Inflammatory macrophage (primary cell): ENCODE measurements at places on chromosomes 2 and 18.

DNA sequence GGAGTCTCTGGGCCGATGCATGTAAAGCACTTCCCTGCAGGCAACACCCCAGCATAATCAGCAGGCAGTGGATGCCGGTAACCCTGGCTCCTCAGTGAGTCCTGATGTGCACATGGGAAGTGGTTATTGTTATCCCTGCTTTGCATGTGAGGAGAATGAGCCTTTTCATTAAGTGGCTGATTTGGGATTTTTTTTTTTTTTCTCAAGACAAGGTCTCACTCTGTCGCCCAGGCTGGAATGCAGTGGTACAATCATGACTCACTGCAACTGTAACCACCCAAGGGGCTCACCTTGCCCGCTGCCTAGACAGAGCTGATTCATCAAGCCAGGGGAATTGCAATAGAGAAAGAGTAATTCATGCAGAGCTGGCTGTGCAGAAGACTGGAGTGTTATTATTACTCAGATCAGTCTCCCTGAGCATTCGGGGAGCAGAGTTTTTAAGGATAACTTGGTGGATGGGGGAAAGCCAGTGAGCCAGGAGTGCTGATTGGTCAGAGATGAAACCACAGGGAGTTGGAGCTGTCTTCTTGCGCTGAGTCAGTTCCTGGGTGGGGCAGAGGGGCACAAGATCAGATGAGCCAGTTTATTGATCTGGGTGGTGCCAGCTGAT lies 95.4 kb downstream of the SOCS6 start:
- no peak for DNase-seq

DNA sequence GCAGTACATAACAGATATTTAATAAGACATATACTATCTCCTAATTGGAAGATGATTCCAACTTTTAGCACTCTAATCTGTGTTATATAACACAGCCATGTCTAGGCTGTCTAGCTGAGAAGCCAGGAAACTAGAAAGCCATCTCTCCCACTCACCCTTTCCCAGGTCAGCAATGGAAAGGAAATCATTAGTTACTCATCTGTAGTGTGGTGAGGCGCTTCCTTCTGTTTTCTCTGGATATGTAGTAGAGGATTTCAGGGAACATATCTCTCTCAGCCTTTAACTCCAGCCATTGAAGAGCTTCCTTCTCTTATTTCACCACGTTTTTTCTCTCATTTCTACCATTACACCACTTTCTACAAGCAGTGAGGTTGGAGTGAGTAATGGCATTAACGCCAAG lies 19.4 kb downstream of the RBBP8 start:
- peak; percentile 8 for DNase-seq

GRCh38 chr2:220434385-220434784 lies 807.0 kb downstream of the SLC4A3 start:
- DNase-seq, result no peak

DNA sequence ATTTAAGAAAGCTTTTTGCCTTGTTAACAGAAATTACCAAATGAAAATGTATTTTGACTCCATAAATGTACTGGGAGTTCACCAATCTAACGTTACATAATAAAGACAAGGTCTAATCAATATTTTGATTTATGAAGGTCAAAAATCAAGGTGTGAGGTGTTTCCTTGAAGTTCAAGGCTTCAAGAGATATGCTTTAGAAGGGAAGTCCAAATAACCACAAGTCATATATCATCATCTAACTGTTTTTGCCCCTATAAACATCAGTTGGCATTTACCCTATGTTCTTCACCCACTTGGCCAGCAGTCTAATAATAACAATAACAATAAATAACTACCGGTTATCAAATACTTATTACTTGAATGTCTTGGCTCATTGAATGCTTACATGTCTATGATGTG lies 196.1 kb upstream of the ID2 start:
- no peak for DNase-seq

DNA sequence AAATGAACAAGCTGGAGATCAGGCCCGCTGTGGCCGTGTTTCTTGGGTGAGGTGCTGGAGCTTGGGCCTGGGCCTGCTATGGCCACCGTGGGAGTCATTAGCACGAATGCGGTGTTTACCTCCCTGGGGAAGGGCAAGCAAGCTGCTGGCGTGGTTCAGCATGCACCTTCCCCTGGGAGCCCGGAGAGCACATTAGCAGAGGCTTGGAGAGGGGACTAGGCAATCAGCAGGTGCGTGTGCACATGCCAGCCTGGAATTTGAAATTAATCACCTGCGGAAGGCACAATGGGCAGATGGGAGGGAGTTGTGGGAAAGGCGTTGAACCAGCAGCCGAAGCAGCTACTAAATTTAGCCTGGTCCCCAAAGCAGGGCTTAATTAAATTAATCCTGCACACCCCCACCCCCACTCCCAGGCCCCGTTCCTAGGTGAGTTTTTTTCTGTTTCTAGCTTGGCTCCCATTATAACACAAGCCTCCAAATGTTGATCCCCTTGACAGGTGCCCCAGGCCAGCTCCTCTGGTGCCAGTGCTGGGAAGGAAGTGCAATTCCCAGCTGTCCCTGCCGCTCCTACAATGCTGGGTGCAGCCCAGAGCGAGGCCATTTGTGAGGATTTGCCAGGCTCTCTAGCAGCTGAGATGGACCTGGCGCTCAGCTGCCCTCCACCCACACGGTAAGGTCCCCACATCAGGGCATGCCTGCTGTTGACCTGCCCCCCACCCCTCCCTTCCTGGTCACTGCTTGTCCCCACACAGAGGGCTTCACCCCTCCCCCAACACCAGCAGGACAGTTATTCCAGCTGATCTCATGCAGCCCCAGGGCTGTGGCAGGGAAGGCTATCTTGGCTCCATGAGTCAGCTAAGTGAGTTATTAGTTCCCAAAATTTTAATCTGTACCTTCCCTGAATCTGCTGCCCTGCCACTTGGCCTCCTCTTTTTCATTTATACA lies 115.0 kb downstream of the ZBTB7C start:
- peak; percentile 30 for DNase-seq

- DNase-seq, result no peak
These were observed 223.6 kb downstream of the GBX2 start for GRCh38 chr2:235944591-235944990.

- no peak for DNase-seq
These were observed 82.1 kb downstream of the EIF2AK3 start for GRCh38 chr2:88545118-88545517.

DNA sequence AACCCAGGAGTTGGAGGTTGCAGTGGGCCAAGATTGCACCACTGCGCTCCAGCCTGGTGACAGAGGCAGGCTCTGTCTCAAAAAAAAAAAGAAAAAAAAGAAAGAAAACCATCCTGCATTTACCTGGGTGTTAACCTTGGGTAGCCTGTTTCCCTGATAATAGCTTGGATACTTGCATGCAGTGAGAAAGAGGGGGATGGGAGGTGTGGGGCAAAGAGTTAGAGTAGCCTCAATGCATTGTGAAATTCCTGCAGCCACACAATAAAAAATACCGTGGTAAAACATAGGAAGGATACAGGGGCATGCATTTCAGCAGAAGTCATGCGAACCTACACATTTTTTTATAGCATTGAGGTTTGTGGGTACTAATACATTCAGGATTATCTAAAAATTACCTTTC lies 76.6 kb upstream of the ZNF516 start:
- DNase-seq, result no peak

DNA sequence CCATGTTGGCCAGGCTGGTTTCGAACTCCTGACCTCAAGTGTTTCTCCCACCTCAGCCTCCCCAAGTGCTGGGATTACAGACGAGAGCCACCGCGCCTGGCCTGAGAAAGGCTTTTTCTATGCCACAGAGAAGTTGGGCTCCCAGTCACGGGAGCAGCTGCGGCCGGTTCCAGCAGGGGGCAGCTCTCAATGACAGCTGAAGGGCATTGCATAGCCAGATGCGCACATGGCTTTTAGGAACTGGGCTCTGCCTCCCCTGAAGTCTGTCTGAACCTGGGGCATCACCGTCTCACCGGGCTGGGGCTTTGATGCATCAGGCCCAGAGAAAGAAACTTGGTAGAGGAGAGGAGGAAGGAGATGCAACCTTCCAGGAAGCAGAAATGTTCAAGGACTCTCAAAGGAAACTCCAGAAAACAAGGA lies 84.2 kb upstream of the LAPTM4A start:
- peak; percentile 80 for DNase-seq

- no peak for DNase-seq
These were observed 50.5 kb upstream of the TSPYL6 start for GRCh38 chr2:54306556-54306955.

- no peak for DNase-seq
These were observed 198.1 kb upstream of the RBBP8 start for GRCh38 chr18:22734791-22735627.

GRCh38 chr2:170310876-170311502 lies 133.0 kb downstream of the MYO3B start:
- no peak for DNase-seq

DNA sequence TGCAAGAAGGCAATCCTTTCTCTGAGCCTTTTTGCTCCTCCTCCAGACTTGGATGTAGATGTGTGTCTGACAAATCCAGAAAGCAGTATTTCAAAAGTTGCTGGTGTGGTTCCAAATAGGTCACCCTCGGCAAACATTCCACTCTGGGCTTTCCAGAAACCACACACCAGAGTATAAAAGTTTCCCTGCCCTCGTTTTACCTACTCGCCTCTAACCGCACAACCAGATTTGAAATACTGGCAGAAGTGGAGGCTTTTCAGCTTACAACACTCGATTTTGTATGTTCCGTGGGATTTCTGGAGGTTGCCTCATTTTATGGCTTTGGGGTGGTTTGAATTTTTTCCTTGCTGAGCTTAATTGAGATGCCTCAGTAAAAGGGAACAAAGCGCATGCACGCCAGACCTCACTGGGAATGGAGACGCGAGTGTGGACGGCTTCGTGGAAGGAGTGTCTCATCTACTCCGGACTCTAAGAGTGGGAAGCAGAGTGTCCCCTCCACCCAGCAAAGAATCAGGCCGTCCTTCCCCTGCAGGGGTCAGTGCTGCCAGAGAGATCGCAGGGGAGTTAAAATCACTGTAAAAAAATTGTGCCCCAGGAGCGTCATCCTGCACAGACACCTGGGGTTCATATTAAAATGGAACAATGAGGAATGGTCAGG lies 44.0 kb upstream of the RPL31 start:
- no peak for DNase-seq

DNA sequence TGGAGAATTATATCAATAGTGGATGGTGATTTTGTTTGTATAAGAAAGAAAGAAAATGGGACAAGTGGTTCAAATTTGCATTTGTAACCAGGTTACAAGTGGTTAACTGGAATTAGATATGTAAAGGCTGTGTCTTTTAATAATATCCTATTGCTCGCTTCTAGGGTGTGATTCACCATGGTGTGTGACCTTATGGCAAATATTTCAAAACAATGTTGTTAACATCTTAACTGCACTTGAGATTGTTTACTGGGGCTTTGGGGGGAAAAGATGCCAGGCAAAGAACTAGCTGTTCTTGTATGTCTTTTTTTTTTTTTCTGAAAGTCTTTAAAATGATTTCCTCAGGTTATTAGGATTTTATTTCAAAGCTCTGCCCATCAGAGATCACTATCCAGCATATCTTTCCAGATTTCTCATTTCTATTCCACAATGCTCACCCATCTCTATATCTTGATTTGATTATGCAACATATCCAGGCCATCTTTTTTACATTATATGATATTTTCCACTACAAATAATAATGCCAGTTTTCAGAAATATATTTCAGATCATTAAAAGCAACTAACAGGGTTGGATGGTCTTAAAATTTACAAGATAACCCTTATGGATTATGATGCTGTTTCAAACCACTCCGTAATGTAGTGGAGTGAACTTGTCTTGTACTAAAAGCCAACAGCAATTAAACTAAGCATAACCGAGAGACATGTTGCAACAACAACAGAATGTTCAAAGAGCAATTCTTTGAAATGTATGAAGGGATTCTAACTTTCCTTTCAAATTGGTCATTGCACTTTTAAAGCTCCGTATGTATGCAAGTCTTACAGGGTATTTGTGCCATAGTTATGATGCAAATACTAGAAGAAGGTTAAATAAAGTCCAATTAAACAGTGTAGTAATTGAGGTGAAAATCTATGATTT lies 341.5 kb upstream of the ETAA1 start:
- no peak for DNase-seq

GRCh38 chr18:49858309-49859020 lies 45.1 kb upstream of the ACAA2 start:
- peak; percentile 63 for DNase-seq

DNA sequence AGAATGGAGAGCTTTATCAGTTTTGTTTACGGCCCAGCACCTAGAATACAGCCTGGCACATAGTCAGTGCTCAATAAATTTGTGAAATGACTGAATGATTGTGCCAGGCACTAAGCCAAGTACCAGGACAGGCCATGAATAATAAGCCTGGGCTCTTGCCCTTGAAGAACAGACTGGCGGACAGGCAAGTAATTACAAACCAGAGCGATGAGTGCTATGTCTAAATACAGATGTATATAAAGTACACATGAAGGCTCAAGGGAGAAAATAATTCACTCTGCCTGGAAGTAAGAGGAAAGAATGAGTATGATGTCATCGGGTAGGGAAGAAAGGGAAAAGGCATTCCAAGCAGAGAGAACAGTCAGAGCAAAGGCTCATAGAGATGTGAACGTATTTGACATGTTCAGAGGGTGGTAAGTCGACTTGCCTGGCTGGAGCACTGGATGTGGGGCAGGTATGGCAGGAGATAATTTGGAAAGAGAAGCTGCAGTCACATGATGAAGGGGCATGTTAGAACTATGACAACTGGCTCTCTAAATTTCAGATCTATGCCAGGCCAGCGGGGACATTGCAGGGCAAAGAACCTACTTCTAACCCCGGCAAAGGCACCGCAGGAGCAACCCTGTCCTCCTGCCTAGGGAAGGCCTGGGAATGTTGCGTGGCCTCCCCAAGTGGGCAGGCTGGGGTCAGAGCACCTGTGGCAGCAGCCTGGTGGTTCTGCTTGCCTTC lies 119.1 kb upstream of the STPG4 start:
- no peak for DNase-seq

DNA sequence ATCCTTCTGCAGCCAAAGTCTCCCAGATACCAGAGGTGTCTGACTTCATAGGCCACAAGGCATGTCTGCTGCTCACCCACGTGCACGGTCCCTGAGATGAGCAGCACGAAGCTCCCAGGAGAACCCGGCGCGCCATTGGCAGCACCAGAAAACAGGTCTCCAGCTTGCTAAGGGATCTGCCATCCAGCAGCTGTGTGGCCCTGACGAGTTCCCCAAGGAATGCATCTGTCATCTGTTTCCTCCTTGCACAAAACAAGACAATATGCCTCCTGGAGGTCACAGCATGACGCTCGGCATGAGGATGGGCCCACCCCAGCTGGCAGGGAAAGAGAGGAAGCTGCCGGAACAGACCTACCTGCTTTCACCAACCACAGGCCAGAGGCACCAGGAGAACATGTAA lies 29.2 kb downstream of the HS6ST1 start:
- no peak for DNase-seq

- DNase-seq, result no peak
These were observed 177.8 kb upstream of the HAAO start for GRCh38 chr2:42970151-42970550.

GRCh38 chr2:42967959-42968674 lies 175.7 kb upstream of the HAAO start:
- DNase-seq, result no peak

- DNase-seq, result peak; percentile 16
These were observed at the start of gene DAW1 for GRCh38 chr2:227871375-227871791. Gene DAW1 (plus strand): TSS chr2:227871631. CDS start chr2:227871690, 59 bp downstream.

DNA sequence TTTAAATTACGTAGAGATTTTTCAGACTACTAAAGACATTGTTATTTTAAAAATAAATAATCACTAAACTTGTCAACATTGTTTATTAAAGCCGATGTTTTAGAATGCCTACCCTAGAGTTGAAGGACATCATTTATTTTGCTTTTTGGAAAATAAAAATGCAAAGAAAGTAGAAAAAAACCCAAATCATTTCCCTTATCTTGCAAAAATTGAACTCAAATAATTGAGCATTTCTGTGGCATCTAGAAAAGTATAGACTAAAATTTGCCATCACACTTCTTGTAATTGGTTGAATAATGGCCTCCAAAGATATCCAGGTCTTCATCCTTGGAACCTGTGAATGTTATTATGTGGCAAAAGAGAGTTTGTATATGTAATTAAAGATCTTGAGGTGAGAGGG lies 9.7 kb upstream of the NEDD4L start:
- DNase-seq, result no peak
